GM23338 (cell line): ENCODE measurements at places on chromosomes 16 and 17. TPM values are rescaled to one million over a fixed set of nuclear protein-coding genes. Genes with fewer than 3 reads are reported as not detected.

The KRTAP4-3 gene
- not detected in 2 replicates for polyA plus RNA-seq

The NAGS gene
- polyA plus RNA-seq, result 4.1 and 4.2 TPM in 2 replicates

The SP6 gene
- 0.13 and 0.23 TPM in 2 replicates for polyA plus RNA-seq

The PERCC1 gene
- not detected in 2 replicates for polyA plus RNA-seq

The TP53TG3C gene
- polyA plus RNA-seq, result not detected in 2 replicates

The MAZ gene
- polyA plus RNA-seq, result 155 and 170 TPM in 2 replicates

The GPR139 gene
- polyA plus RNA-seq, result 0.31 and 0.66 TPM in 2 replicates

The CDK5R1 gene
- 4.0 and 4.1 TPM in 2 replicates for polyA plus RNA-seq

The NHLRC4 gene
- 0.14 and 0.47 TPM in 2 replicates for polyA plus RNA-seq

The ABCC11 gene
- polyA plus RNA-seq, result 0.10 TPM in 1 of 2 replicates, not detected in the other

The SPHK1 gene
- polyA plus RNA-seq, result 0.63 and 1.3 TPM in 2 replicates

The ABCC12 gene
- not detected in 2 replicates for polyA plus RNA-seq

The SLC5A11 gene
- polyA plus RNA-seq, result 0.10 TPM in 1 of 2 replicates, not detected in the other

The SLC6A2 gene
- polyA plus RNA-seq, result 0.23 and 0.39 TPM in 2 replicates

The MAF gene
- polyA plus RNA-seq, result 0.91 and 0.92 TPM in 2 replicates

The TMC7 gene
- 0.75 and 1.7 TPM in 2 replicates for polyA plus RNA-seq

The PIEZO1 gene
- 29.6 and 30.4 TPM in 2 replicates for polyA plus RNA-seq

The CRHR1 gene
- 0.09 and 0.19 TPM in 2 replicates for polyA plus RNA-seq

The ITGA2B gene
- 7.8 and 13.9 TPM in 2 replicates for polyA plus RNA-seq

The IRF8 gene
- 0.47 and 1.3 TPM in 2 replicates for polyA plus RNA-seq

The TPSG1 gene
- 0.56 and 0.81 TPM in 2 replicates for polyA plus RNA-seq

The FKBP10 gene
- polyA plus RNA-seq, result 26.2 and 32.2 TPM in 2 replicates

The BOLA2 gene
- 30.0 and 39.6 TPM in 2 replicates for polyA plus RNA-seq

The HSF5 gene
- not detected in 2 replicates for polyA plus RNA-seq

The CMTM4 gene
- 14.1 and 14.4 TPM in 2 replicates for polyA plus RNA-seq

The HSPB9 gene
- 0.26 and 0.31 TPM in 2 replicates for polyA plus RNA-seq

The SLC12A3 gene
- polyA plus RNA-seq, result not detected in 2 replicates

The KCNJ18 gene
- not detected in 2 replicates for polyA plus RNA-seq

The SALL1 gene
- polyA plus RNA-seq, result 9.0 and 9.4 TPM in 2 replicates

The ZNF469 gene
- polyA plus RNA-seq, result 0.23 and 0.26 TPM in 2 replicates

The CHST5 gene
- not detected in 2 replicates for polyA plus RNA-seq

The CCL8 gene
- not detected in 2 replicates for polyA plus RNA-seq

The CSH2 gene
- polyA plus RNA-seq, result 0.37 and 0.43 TPM in 2 replicates

The AANAT gene
- 0.73 and 1.0 TPM in 2 replicates for polyA plus RNA-seq

The ORMDL3 gene
- 33.6 and 41.3 TPM in 2 replicates for polyA plus RNA-seq

The NME3 gene
- 130 and 153 TPM in 2 replicates for polyA plus RNA-seq

The KRTAP4-8 gene
- not detected in 2 replicates for polyA plus RNA-seq

The CARD14 gene
- 0.08 TPM in 1 of 2 replicates, not detected in the other for polyA plus RNA-seq
